ENCODE measurements at places on chromosomes 5 and 9. TPM values are rescaled to one million over a fixed set of nuclear protein-coding genes. Genes with fewer than 3 reads are reported as not detected.

- H3K4me1 ChIP-seq, result no peaks in the 10 kb centered on the region
- H3K27ac ChIP-seq, result no peak overlapping the region
- no peak for DNase-seq
- no peaks in the 10 kb centered on the region for H3K27me3 ChIP-seq
These were observed 192.7 kb upstream of the ADAMTSL1 start for GRCh38 chr9:18281291-18281690.

GRCh38 chr9:70979966-70980365, 141.5 kb downstream of the TRPM3 start:
- no peaks in the 10 kb centered on the region for H3K36me3 ChIP-seq
- H3K27ac ChIP-seq, result no peak overlapping the region
- no peak overlapping the region for H3K4me3 ChIP-seq
- no peaks in the 10 kb centered on the region for H3K4me1 ChIP-seq

- DNase-seq, result no peak
- H3K4me3 ChIP-seq, result no peak overlapping the region
- H3K27ac ChIP-seq, result no peak overlapping the region
- H3K4me1 ChIP-seq, result no peaks in the 10 kb centered on the region
- H3K27me3 ChIP-seq, result no peaks in the 10 kb centered on the region
These were observed 299.8 kb downstream of the TMEM38B start for GRCh38 chr9:105993921-105994715.

- H3K36me3 ChIP-seq, result no peaks in the 10 kb centered on the region
- H3K27ac ChIP-seq, result no peak overlapping the region
- H3K27me3 ChIP-seq, result no peaks in the 10 kb centered on the region
- H3K4me1 ChIP-seq, result no peaks in the 10 kb centered on the region
These were observed 53.9 kb upstream of the RNU6ATAC start for GRCh38 chr9:134218230-134218629.

DNA sequence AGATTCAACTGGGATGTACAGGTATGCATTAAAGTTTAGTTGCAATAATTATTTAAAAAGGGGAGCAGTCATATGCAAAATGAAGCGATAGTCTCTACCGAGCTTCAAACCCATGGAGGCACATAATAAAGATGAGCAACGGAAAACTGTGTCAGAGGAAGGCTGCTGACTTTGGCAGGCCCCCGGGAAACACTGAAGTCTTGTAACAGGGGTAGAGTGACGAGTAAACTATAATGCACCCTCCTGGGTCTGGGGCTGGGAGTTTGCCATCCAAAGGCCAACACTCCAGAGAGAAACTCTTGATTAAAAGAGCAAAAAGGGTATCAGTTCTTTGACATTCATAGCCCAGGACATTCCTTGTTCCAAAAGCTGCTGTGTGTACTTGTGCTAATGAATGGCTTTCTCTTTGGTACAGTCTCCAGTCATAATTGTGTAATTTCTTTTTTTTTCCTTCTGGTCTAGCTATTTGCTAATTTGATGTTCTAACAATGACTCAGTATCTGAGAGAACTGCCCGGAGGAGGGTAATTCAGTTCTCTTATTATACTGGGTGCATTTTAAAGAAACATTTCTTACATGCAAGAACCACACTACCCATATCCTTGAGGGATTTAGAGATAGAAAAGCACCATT, 59.2 kb downstream of the TNC start:
- no peak for DNase-seq
- H3K4me1 ChIP-seq, result peaks cover 4% of the 10 kb centered on the region
- no peak overlapping the region for H3K27ac ChIP-seq
- peaks cover 67% of the 10 kb centered on the region for H3K27me3 ChIP-seq
- H3K4me3 ChIP-seq, result no peak overlapping the region

DNA sequence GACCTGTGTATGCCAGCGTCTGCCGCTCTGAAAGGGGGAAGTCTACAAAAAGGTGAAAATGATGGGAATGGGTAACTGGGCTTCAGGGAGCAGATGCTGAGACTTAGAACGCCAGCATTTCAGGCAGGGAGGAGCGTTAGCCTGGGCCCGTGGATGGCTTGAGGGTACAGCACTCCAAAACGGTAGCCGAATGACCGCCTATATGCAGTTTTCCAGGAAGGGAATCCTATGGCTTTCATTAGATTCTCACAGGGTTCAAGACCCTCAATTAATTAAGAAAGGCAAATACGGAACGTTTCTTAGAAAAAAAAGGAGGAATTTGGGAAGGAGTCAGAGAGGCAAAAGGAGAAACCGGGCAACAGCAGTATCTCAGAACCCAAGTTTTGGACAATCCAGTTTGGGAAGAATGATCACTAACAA, 639 bp downstream of the AMACR start:
- peaks cover 40% of the 10 kb centered on the region for H3K4me1 ChIP-seq
- H3K36me3 ChIP-seq, result peaks cover 3% of the 10 kb centered on the region
- H3K4me3 ChIP-seq, result peak overlapping the region; percentile 87
- no peaks in the 10 kb centered on the region for H3K27me3 ChIP-seq
- H3K27ac ChIP-seq, result peak overlapping the region; percentile 84
- DNase-seq, result no peak

SLC30A5 gene
- 37.0 TPM for total RNA-seq

ZNF169 gene
- total RNA-seq, result 6.4 TPM

Data from activated T-cell treated with anti-CD3 and anti-CD28 coated beads, Interleukin-2, amount 50 U/mL, for 72 hours (primary cell).